Tibial artery (tissue), 4 donors: ENCODE measurements at places on chromosomes 5 and 9.

DNA sequence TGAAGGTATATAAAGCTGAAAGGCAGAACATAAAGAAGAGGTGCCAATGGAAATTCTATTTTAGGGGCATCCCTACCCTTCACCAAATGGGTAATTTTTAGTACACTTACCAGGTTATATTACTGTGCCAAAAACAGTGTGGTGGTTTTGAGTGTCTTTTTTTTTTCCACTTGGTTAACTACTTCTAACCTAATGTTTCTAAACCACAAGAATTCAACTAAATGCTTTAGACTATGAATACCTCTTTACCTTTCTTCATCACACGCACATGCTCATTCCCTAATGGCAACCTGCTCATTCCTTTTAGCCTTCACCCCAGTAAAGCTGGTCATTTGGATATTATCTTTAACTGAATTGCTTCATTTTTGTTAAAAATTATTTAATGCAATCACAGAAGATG is 215.6 kb downstream of the PIK3R1 start:
- no peak for DNase-seq

DNA sequence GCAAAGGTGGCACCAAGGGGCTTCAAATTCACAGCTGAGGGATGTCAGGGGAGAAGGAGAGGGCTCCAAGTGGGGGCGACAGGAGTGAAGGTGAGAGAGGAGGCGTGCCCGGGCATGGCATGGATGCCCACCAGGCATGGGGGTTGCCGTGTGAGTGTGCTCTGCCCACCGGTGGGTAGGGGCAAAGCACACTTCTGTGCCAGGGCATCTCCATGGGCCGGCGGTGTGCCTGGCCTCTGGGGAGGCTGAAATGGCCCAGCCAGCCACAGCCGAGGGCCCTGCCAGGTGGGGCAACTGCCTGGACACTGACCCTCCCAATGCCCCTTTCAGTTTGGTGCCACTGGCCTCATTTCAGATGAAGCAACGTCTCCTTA is 14.0 kb upstream of the RNU6ATAC start:
- DNase-seq = no peak

- DNase-seq = no peak
Observed at GRCh38 chr9:118459913-118460312, 755.7 kb downstream of the TLR4 start.

DNA sequence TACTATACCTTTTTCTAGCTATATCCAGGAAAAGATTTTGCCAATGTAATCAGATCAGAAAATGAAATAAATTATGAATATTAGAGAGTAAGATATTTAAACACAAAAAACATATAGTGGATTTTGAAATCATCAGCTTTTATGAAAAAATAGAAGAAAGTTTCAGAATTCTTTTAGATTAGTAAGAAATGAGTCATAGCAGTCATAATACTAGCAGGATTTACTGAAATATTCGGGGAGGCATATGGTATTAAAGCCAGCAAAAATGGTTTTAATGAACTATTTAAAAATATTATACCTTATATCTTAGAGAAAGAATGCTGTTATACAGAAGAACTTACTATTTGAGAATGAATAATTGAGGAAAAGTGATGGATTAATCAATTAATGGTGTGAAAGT is 303.6 kb upstream of the NUDT12 start:
- no peak for DNase-seq

- DNase-seq = no peak
Observed at GRCh38 chr5:61402970-61403900, 71.2 kb downstream of the ZSWIM6 start.

GRCh38 chr5:154179846-154180710 is 10.5 kb upstream of the GALNT10 start:
- no peak for DNase-seq

- no peak for DNase-seq
Observed at GRCh38 chr5:156947925-156948324, 15.1 kb downstream of the TIMD4 start.

DNA sequence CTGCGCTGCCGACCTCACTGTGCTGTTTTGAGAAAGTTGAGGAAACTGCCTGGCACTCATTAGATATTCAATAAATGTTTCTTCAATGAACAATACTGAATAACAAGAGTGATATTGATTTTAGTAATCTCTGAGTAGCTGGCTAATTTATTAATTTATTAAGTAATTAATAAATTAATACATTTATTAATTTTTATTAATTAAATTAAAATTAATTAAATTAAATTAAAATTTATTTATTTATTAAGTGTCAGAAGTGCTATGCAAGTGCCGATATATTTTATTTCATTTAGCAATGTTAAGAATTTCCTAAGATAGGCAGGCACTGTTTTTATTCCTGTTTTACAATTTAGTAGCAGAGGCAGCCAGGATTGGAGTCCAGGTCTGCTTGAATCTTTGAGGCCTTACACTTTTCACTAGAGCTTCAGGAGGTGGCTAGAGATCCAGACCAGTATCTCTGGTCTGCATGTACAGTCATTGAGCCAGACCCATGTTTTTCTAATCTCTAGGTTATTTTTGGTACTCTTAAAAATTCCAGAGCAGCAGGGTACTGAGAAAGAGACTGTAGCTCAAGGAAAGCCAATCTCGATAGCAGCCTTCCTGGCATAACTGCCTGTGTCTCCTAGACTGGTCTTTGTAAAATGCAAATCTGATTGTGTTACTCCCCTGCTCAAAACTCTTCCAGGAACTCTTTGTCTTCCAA is 109.2 kb downstream of the ARHGEF28 start:
- no peak for DNase-seq

DNA sequence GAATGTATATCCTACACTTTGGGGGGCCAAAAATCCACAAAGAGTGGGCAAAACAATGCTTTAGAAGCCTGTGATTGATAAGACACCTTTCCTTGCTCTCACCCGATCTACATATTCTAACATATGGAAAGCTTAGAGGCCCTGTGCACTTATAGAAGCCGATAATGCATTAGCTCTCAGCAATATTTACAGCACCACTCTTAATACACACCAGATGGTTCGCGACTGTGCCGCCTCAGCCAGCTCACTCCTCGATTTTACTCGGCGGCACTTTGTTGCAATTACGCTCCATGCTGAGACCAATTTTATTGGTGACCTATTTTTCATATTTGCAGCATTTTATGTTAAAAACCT is 18.8 kb downstream of the NR2F1 start:
- no peak for DNase-seq

DNA sequence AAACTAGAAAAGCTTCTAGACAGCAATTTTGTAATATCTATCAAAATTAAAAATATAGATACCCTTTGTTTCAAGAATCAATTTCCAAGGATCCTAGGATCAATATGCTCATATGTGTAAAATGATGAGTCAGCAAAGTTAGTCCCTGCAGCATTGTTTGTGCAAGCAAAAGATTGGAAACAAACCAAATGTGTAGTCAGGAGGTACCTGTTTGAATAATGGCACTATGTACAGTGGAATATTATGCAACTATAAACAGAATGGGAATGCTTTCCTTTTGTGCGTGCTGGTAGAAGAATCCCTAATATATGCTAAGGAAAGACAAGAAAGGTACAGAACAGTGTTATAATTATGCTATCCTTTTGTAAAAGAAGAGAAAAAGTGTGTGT is 58.5 kb upstream of the PJA2 start:
- DNase-seq = no peak

DNA sequence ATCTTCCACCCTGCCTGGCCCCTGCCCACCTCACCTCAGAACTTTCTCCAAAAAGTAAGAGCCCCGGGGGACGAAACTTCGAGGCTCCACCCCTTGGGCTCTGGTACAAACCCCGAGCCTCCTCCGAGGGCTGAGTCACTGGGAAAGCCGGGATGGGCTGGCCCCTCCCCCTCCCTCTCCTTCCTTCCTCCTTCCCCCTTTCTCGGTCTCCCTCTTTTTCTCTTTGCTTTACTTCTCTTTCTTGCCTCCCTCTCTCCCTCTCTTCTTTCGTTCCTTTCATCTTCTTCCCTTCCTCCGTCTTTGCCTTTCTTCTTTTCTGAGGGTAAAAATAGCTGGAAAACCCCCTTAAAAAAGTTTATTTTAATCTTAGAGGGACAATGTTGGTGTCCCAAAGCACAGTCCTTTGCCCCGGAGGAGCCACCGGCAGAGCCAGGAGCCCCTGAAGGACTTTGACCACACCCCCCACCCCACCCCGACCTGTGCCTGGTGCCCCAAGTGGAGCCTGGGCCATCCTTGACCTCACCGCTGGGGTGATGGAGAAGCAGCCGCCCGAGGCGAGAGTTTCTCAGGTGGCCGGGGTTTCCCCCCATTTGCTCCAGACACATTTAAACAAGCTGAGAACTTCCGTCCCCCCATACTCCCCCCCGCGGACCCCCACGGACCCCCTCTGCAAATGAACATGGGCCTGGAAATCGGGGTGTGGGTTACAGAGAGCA is 5.7 kb upstream of the NOTCH1 start:
- DNase-seq = peak; percentile 85

GRCh38 chr5:54713923-54714581 is 196.5 kb downstream of the SNX18 start:
- DNase-seq = no peak
